ENCODE measurements at places on chromosomes 13 and 19.

DNA sequence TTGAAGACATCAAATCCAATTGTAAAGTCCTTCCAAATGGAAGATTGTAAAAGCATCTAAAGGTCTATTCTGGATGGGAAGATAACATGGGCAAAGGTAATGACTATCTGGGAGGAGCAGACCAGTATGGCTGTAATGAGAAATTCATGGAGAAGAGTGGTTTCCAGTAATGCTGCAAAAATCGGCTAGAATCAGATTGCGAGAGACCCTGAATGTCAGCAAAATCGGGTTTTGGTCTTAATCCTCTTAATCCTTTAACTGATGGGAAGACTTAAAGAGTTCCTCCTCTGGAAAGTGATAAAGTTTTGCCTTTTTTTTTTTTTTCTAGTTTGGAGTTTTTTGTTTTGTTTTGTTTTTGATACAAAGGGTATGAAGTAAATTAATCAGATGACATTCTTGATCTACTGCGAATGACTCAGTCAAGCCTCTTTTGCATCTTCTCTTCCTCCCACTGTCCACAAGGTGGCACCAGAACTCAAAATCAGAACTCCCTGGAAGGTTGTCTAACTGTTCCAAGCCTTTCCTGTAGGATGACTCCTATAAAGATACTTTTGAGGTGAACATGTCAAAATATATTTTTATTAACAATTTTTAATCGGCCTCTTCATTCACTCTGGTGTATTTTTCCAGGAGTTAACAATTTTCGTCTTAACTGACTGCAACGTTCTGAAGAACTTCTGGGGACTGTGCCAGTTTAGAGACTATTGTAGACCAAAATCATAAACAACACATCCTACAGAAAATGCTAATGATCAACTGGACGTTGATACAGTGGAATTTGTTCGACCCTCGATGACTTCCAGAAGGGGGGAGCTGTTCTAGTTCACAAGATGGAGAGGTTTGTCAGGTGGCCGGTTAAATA lies 213.3 kb upstream of the MIR17HG start:
- peak; percentile 6 for DNase-seq

DNA sequence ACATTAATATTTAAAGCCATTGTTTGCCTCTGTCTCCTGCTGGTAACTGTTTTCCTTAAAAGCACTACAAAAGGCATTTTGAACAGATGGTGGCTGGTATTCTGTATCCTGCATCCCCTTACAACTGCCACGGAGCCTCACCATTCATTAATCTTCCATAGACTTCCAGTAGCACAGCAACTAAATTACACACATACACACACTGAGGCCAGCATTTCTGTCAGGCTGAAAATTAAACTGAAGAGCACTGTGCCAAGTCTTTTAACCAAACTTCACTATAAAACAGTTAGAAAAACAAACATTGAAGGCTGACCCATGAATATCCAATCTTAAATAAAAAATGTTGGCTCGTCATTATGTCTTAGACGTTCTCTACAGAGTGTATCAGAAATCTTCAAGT lies 697.8 kb downstream of the DACH1 start:
- DNase-seq: no peak

DNA sequence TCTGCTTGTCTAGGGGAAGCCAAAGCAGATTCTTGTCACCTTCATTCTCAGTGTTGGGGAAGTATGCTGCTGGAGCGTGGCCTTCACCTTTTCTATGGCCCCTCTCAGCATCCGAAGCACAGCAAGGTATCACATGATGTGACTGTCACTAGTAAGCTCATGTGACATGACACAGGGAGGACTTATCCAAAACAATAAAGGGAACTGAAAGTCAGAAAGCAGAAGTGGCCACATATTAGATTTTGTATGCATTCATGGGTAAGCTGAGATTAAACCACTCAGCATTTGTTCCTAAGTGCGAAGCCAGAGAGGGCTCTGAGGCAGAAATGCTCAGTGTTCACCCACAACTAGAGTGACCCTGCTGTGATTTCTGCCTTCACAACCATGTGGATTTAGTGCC lies 72.8 kb upstream of the PCDH8 start:
- DNase-seq: no peak

DNA sequence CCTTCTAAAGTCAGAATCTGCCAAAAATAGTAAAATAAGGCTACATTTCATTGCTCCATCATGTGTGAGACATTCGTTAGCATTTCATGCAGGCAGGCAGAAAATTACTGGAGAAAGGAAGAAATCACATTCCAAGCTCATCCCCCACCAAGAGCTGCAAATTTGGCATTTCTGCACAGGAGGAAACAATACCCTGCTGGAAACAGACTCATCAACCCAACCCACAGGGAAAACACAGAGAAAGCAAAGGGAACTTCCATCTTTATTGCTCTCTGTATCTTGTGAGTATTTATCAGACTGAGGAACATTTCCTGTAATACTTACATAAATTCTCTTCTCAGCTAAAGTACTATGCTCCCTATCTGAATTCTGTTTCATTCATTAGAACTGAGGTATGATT lies 95.7 kb downstream of the KCTD12 start:
- DNase-seq: no peak

DNA sequence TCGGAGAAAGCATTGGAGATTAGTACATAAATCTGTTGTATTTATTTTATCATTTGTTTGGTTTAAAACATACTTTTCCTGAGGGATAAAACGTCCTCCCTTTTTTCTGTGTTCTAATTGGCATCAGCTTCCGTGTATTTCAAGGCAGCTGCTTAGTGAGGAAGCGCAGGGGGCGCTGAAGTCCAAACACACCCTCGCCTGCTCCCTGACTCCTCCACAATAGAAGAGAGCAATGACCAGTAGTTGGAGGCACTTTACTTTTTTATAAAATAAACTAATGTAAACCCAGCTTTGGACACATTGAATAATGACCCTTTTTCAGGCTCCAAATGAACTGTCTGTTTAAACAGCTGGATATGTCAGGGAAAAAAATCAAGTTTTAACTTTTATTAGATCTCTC lies 79.9 kb downstream of the RNASEH2B start:
- DNase-seq: no peak

DNA sequence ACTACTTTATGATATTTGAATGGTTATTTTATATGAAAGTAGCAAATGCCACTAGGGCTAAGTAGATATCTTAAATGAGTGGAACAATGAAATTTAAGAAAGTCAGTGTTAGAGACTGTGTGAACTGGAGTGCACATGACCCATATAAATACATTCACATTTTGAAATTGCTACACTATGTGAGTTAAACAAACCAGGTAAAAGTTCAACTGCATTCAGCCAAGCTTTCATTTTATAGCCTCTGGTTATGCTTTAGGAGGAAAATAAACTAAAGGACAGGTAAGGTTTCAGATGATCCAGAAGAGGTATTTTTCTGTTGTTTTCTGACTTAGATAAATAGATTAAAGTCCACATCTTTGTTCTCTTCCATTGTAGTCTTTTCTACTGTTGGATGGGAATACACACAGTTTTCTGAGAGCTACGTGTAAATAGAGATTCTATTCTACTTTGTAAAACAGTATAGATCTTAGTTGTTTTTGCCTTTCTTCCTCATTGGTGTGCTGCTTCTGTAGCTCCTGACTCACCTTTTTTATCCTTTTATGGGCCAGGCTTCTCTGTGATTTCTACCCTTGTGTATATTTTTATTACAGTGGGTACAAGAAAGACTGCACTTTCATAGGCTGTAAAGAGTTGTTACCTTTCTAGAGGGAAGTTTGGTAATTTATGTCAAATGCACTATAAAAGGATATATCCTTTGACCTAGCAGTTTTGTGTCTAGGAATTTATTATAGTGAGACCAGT lies 54.6 kb upstream of the KCTD4 start:
- DNase-seq: no peak

- DNase-seq: no peak
These were observed 352.8 kb downstream of the KLF12 start for GRCh38 chr13:73781384-73781783.

GRCh38 chr19:49161987-49162386 lies 4.4 kb downstream of the TRPM4 start:
- no peak for DNase-seq

GRCh38 chr19:35913589-35913988 lies 5.5 kb upstream of the TYROBP start:
- DNase-seq: no peak

DNA sequence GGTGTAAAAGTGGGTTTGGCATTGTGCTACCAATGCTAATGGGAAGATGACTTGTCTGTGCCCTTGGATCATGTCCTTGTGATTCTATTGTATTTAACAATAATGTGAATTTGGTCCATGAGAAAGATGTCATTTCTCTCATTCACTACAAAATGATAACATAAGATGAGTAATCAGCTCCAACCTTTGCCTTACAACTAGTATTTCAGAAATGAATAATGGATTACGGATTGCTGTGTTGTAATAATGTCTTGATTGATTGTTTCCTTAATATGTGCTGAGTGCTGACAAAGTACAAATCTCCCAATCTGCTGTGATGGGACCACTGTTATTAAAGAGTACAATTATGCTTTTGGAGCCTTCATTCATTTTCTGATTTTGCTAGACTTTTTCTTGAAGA lies 375.0 kb downstream of the PCDH9 start:
- no peak for DNase-seq

DNA sequence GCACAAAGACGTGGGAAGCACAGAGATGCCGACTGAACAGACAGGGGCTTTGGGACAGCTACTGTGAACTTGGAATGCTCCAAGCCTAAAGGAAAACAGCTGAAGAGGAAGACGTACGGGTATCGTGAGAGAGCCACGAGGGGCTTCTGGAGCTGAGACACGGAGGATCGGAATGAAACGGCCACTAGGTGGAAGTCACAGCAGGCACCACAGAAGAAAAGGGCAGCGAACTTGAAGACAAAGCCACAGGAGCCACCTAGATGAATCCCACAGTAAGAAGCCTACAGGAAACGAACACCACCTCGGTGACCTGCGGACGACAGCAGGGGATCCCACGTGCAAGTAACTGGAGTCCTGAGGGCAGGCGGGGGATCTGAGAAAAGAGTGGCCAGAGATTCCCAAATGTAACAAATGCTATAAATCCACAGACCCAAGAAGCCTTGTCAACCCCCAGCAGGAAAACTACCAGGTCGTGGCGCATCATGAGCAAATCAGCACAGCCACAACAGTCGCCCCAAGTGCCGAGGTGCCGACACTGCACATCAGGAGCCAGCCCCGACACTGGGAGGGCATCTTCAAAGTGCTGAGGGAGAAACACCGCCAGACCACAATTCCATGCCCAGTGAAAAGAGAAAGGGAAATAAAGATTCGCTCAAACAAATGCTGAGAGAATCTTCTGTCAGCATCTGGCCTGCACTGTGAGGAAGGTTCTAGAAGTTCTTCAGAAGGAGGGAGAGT lies 39.3 kb upstream of the ISYNA1 start:
- no peak for DNase-seq

Measured in stimulated activated CD4-positive, alpha-beta T cell treated with anti-CD3 and anti-CD28 coated beads, Interleukin-2, amount 100 ng/mL, for 4 hours (primary cell).